ENCODE measurements at places on chromosomes 11 and 22.

DNA sequence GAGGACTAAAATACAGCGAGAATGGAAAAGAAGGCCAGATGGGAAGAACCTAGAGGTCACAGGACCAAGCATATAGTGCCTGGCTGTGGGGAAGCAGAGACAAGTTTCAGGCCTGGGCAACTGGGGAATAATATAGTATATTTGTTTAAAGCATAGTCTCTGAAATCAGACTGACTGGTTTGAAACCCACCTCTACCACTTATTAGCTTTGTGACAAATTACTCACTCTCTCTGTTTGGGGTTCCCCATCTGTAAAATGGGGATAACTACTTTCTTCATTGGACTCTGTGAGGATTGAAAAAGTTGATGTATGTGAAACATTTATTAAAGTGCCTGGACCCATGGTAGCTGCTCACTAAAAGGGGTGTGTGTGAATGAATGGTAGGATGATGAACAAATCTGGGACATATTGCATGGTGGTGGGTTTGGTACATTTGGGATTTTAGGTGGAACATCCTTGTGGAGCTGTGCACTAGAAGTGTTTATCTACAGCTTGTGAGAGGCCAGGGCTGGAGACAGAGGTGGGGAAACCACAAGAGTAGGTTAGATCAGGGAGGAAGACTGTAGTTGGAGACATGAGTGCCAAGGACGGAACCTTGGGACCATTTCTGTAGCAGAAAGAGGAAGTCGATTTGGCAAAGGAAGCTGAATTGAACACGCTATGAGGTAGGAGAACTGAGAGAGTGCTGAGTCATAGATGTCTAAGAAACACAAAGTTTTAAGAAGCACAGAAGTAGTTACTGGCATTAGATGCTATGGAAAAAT lies 52.6 kb downstream of the SWAP70 start:
- DNase-seq = peak; percentile 79

DNA sequence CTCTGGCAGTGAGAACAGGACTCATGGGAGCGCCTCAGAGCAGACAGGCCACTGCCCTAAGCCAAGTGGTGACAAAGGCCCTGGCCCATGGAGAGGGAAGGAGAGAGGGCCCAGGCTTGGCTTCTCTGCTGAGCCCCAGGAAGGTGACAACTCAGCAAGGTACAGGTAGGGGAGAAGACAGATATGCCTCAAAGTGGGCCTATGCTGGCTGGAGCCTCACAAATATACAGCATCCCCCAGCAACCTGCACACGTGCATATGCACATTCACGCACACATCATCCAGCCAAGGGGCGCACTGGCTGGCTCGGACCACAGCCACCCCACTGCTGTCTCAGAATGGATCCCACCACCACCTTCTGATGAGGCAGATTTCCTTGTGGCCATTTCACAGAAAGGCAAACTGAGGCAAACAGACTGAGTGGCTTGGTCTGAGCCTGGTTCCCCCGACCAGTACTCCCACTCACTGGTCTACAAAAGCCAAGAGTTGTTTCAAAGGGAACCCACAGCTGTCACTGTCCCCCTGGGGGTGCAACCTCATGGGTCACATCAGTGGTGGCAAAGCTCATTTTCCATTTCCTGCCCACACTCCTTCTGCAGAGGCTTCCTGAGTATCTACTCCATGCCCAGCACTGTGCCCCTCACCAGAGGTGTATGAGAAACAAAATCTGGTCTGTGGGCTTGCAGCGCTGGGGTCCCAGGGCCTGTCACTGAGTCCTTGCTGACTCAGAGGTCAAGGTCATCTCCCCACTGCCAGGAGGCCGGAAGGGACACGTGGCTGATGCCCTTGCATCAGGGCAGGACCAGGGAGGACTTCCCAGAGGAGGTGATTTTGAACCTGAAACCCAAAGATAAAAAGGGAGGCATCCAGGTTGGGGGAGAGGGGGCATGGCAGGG lies 67.3 kb upstream of the PRR5 start:
- DNase-seq = no peak

- DNase-seq = no peak
Observed at GRCh38 chr11:27868226-27868625, 168.0 kb upstream of the BDNF start.

DNA sequence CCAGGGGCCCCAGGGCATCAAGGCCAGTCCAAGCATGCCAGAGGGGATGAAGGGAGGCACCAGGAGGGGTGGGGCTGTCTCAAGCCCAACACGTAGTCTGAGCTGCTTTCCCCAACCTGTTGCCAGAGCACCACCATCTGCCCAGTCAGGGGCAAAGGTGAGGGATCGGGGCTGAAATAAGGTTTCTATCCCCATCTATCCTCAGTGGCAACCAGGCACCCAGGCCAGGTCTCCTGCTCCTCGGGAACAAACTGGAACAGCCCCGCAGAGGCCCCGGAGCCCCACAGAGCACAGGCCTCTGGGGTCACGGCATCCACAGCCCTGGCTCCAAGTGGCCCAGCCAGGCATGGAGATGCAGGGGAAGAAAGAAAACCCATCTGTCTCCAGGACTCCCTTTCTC lies 19.3 kb downstream of the STARD10 start:
- DNase-seq = no peak

GRCh38 chr22:31764785-31765184 lies 11.0 kb downstream of the DEPDC5 start:
- DNase-seq = no peak

GRCh38 chr22:43197271-43197941 lies 10.5 kb upstream of the TTLL12 start:
- peak; percentile 59 for DNase-seq

- no peak for DNase-seq
Observed at GRCh38 chr22:29726512-29727130, 6.8 kb downstream of the CABP7 start.

DNA sequence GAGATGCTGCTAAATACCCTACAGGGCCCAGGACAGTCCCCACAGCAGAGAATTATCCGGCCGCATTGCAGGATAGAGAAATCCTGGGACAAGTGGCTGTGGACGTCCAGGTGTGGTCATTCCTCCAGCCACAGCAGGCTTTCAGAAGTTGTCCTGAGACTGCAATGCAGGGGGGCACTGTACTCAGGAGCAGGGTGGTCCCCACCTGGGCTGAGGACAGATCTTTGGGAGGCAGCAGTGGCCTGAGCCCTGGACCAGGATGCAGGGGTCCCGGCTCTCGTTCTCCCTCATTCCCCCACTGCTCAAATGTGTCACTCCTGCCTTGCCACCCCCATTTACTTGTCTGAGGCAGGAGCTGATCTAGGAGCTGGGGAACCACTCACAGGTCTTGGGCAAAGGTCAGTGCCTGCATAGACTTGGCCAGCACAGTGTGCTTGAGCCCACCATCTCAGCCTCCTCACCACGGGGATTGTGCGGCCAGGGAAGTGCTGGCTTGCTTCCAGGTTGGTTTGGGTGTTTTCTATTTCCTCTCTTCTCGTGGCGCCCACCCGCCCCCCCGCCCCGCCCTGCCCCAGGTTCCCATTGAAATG lies 15.3 kb downstream of the LINC01488 start:
- DNase-seq = no peak

GRCh38 chr22:24878969-24879368 lies 67.5 kb downstream of the LHFPL7 start:
- DNase-seq = no peak

DNA sequence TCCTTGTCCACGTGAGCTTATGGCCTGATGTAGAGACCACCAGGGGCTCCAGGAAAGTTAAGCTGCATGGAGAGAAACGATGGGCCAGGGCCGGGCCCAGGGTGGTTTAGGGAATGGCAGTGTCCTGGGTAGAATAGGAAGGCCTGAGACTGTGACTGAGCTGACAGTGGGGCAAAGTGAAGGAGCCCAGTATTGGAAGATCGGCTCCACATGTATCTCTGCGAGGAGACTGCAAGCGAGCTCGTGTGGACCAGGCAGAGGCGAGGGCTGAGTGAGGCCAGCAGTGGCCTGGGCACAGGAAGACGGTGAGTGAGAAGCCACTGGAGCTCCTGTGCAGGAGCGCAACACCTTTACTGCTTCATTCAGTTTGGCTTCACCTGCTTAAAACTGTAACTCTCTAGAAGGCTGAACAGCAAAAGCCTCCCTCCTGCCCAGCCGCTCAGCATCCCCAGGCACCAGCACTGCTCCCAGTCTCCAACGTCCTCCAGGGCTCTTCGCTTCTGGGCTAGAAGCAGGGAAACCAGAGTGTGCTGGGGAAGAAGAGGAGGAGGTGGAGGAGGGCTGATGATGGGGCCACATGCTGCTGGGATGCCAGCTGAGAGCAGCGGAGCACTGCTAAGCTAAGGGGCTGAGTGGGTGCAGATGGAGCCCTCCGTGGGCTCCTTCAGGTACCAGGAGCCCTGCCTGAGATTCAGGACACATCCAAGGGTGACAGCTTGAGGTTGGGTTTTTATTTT lies 13.5 kb downstream of the TCIRG1 start:
- DNase-seq = no peak

DNA sequence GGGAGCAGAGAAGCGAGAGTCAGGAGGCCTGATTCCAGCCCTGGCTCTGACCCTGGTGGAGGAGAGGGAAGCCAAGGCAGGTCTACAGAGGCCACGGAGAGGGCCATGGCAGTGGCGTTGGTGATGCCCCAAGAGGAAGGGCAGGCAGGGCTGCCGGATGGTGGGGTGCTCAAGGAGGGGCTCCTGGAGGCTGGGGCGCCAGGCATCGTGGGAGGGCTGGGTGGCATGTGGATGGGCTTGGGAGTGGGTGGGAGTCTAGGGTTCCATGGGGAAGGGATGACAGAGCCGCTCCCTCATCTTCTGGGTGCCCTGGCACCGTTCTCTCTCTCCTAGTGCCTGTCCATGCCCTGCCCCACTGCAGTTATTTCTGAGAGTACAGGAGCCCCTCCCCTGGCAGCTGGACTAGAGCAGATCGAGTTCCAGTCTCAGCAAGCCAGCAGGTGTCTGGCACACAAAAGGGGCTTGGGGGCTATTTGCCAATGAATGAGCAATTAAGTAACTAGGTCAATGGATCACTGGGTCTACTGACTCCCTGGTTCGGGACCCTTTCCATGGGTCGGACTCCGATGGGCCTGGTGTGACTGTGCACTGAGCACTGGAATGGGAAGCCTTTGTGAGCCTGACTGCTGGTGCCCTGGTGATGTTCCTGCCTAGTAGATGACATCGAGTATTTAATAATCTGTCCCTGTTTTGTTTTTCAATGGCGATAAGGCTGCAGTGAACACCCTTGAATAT lies 570.0 kb downstream of the TBC1D22A start:
- DNase-seq = no peak
